Stimulated activated CD8-positive, alpha-beta memory T cell treated with anti-CD3 and anti-CD28 coated beads, Interleukin-15, amount 100 ng/mL, for 48 hours (primary cell): ENCODE measurements at places on chromosomes 7 and 10.

DNA sequence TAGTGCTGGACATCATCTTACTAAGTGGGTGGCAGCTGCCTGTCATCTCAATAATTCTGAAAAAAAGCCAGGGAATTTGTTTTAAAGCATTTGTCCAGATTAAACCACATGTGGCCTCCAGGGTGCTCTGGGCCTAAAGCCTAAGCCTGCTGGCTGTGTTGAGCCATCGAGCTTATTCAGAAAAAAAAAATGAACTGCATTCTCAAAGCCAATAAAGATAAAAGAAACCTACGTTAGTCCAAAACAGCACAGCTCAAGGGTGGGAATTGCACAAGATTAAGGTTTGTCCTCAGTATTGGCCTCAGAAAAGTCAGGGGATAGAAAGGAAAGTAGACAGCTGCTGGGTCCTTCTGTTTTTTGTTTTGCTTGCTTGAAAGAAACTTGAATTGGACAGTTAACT is 22.6 kb upstream of the PRTFDC1 start:
- no peak for DNase-seq

- DNase-seq = no peak
Observed at GRCh38 chr10:33046792-33047191, 88.8 kb upstream of the ITGB1 start.

- no peak for DNase-seq
Observed at GRCh38 chr10:49089152-49089551, 26.2 kb downstream of the VSTM4 start.

GRCh38 chr10:47370015-47370767 is 13.9 kb downstream of the ZNF488 start:
- DNase-seq = no peak

DNA sequence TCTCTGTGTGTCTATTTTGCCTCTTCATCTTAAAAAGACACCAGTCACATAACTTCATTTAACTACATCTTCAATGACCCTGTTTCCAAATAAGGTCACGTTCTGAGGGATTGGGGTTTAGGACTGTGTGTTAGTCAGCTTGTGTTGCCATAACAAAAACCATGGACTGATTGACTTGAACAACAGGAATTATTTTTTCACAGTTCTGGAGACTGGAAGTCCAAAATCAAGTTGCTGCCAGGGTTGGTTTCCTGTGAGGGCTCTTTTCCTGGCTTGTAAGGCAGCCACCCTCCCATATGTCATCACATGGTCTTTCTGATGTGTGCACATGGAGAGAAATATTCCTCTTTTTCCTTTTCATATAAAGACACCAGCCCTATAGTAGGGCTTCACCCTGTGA is 55.3 kb downstream of the REEP3 start:
- no peak for DNase-seq
